Stimulated activated CD4-positive, alpha-beta T cell treated with anti-CD3 and anti-CD28 coated beads, TNF-alpha, amount 100 ng/mL, for 24 hours (primary cell): ENCODE measurements at places on chromosomes 6 and 20.

DNA sequence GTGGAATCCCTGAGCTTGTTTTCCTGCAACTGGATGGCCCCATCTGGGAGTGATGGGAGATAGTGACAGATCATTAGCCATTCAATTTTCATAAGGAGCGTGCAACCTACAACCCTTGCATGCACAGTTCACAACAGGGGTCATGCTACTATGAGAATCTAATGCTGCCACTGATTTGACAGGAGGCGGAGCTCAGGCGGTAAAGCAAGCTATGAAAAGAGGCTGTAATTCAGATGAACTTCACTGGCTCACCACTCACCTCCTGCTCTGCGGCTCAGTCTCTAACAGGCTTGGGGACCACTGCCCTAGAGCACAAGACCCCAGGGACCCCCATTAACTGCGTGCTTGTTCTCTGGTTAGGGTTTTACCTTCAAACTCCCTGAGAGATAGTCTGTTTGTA lies 12.4 kb upstream of the TREML4 start:
- no peak for DNase-seq

GRCh38 chr6:26516481-26517427 lies 16.7 kb downstream of the BTN1A1 start:
- no peak for DNase-seq

- DNase-seq, result no peak
These were observed 11.2 kb upstream of the THBD start for GRCh38 chr20:23060629-23061028.

DNA sequence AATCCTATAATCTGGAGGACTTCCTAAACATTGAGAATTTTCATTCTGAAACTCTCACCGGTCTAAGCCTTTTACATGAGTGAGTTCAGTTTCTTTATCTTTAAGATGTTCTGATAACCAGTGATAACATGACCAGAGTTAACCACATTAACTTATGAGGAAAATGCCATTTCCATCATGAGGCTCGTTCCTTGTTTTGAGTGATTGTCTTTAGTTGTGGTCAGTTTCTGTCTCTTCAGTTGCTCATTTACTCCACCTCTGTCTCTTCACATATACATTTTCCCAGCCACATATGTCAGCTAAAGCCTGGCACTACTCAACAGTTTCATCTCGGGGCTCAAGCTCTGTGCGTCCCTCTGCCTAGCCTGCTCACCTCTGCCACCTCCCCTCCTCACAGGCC lies 70.4 kb downstream of the JAG1 start:
- DNase-seq, result no peak

DNA sequence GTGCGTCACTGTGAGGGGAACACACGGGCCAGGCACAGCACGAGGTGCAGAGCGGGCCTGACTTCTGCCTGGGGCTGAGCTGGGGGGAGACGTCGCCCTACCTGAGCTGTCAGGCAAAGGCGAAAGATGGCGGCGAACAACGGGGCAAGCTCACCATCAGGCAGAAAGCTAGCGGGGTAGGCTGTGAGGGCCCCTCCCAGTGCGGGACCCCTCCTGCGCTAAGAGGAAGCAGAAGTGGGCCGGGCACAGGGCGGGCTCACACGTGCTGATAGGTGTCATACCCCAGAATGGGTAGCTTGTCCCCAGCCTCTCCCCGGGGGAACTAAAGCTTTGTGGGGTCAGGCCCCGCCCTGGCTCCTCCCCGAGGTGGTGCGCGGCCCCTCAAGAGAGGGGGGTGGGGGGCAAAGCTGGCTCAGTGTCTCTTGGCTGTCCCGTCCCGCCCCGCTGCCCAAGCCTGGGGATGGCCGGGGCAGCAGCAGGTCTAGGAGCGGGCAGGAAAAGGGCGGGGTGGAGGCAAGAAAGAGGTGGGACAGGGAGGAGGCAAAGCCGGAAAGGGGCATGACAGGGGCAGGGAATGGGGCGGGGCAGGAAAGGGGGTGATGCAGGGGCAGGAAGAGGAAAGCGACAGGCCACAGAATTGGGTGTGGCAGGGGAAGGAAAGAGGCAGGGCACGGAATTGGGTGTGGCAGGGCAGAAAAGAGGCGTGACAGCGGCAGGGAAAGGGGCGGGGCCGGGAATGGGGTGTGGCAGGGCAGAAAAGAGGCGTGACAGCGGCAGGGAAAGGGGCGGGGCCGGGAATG lies 14.7 kb downstream of the UCKL1 start:
- peak; percentile 71 for DNase-seq

DNA sequence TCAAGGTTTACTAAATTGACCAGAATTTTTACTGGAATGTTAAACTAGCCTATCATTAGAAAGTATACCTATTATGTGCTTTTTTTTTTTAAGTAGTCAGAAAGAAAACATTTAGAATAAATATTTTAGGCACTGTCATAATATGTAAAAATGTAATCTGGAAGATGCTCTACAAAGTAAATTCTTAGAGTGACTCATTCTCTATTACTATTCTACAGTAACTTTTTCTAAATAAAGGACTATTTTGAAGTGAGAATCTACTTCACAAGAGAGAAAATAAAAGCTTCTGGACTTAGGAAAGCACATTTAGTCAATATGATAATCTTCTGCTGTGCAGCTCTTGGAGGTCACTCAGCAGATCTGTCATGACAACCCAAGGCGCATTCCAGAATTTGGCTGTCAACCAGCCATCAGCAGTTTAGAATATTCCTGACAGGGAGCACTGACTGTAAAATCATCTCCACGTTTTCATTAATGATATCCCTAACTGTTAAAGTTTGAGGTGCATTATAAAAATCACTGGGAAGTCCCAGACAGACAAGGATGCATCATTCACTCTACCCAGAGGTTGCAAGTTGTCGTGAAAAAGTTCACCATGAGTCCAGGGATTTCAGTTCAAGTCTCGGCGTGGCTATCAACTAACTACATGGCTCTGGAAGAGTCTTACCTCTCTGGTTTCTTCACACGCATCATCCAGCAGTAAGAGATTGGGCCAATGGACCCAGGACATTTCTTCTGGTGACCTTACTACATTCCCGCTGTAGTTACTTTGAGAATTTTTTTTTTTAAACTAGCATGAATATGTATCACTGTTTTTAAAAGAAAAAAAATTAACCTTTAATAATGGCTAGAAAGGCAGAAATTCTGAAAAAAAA lies 374.9 kb downstream of the GJA1 start:
- DNase-seq, result no peak

DNA sequence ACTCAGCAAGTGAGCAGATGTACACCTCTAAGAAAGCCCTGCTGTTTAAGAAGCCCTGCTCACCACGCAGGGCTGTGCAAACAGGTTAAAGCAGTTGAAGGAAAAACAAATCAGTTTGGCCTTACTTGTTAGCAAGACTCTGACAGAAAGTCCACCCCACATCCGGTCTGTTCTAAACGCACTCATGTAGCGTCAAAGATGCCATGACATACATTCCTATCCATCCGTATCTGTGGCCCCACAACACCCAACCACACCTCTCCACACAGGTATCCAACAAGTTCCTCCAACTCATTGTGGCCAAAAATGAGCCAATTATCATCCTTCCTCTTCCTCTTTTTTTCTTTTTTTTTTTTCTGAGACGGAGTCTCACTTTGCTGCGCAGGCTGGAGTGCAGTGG lies 22.8 kb upstream of the RAB22A start:
- DNase-seq, result no peak

DNA sequence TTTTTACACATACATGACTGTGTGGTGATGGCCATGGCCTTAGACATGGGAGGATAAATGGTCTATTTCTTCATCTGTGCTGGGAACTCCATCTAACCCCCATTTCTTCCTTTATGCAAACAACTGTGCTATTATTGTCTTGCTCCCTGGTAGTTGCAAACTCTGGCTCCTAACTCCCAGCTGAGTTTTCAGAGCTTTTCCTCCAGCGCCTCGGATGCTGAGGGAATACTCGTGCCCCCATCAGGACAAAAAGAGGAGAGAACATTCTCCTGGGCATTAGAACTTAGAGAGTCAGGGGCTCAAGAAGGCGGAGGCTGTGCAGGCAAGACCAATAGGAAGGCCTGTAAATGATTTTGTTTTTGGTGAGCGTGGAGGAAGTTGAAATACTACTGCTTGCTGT lies 2.1 kb downstream of the DAAM2 start:
- no peak for DNase-seq

DNA sequence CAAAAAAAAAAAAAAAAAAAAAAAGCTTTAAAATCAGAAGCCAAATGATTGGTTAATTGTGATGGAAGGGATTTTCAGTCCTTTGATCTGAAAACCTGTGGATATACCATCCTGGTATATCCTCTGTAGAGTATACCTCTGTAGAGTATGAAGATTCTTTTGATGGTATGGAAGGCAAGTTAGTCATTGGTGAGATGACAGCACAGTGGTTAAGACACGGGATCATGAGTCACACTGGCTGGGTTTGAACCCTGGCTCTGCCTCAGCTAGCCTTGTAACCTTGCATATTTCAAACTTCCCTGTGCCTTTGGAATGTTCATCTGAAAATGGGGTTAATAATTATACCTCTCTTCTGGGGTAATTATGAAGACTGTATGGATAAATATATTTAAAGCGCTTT lies 179.3 kb downstream of the CARMIL1 start:
- DNase-seq, result no peak

DNA sequence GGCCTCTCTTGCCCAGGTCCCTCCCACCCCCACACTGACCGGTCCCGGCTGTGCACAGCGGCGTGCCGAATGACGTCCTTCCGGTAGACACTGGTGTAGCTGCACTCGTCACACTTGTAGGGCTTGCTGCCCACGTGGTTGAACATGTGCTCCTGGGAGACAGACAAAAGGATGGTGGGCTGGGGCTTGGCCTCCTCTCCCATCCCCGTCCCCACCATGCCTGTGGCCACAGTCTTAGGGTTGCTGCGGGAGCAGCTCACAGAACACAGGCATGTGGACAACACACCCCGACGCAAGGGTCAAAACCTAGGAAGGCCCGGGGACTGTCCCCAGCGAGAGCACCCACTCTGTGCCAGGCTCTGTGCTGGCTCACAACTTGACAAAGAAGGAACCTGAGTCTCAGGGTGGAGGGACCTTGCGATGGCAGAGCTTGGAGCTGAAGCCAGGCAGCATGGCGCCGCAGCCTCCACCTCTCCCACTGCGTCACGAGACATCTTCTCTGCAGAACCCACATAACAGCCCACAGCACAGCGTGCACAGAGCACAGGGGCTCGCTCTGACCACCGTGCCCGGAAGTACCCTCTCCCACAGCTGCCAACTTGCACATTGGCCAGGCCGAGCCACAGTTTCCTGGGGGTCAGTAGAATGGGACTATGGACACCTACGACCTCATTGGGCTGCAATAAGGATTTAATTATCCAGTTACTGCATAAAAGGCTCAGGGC lies 9.8 kb downstream of the ZNF335 start:
- no peak for DNase-seq

- no peak for DNase-seq
These were observed 772.0 kb downstream of the HACE1 start for GRCh38 chr6:104087765-104088164.

DNA sequence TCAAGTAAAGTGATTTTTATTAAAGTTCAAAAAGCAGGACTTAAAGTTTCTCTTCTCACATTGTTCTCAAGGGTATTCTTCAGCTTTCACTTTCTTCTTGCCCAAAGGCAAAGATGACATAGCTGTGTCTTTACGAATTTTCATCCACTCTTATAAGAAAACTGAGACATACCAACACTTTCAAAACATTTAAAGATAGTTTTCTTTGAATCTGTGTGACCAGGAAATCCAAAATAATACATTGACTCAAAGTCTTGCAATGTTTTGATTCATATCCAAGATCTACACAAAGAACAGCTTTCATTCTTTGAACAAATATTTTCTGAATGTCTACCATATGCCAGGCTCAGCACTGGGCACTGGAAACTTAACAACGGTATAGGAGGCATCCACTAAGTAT lies 117.9 kb downstream of the SIM1 start:
- DNase-seq, result no peak

DNA sequence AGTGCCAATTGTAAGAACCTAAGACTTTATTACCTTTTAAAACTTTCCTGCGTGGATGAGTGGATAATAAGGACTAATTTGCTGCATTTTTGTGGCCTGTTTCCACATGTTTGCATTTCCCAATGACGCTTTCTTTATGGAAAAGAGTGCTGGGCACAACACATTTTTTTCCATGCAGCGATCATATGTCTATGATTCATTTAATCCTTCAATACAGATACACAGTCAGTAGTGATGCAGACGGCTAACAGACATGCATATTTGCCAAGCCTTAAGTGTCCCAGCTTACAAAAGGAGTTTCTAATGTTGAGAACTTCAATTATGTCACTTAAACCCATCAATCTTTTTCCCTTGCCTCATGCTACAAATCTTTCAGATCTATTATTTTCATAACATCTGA lies 239.8 kb upstream of the PREP start:
- no peak for DNase-seq

DNA sequence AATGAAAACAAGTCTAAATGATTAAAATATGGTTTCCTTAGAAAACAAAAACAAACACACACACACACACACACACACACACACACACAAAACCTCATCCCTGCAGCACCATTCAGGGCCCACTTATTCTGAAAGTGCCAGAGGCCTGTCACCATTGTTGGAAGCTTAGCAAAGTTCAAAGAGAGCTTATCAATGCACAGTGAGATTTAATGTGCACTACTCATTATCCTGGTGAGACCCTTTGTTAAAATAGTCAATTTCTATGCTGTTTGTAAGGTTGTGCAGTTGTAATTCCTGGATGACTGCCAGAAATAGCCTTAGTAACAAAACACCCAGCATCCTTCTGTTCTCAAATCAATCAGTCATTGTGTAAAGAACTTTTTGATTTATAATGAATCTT lies 482.9 kb downstream of the GRIK2 start:
- DNase-seq, result no peak

DNA sequence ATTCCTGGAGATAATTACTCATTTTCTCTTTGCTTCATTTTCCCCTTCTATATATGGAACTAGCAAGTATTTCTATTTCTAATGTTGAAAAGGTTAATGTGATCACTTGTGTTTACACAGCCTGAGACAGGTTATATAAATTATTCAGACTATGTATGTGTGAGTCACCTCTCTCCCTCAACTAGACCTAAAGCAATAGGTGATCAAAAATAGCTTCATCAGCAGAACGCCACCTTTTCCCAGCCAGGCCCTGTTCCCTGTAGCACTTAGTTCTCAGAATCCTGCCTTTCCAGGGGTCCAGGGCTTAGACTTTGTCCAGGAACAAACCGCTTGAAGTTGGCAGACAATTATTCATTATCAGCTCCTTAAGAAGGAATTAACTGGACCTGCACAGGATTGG lies 125.3 kb upstream of the EXOC2 start:
- no peak for DNase-seq
